Pulmonary artery endothelial cell (primary cell): ENCODE measurements at places on chromosomes 12 and 14. TPM values are rescaled to one million over a fixed set of nuclear protein-coding genes. Genes with fewer than 3 reads are reported as not detected.

Gene ZC2HC1C
- total RNA-seq, result 0.99 and 1.3 TPM in 2 replicates

Gene MGST1
- total RNA-seq, result 32.8 and 62.1 TPM in 2 replicates

Gene LMNTD1
- not detected in 2 replicates for total RNA-seq

Gene TRHDE
- not detected in 2 replicates for total RNA-seq

Gene KRT5
- total RNA-seq, result 0.66 and 2.0 TPM in 2 replicates

- no peak for DNase-seq
These were observed 2.3 kb upstream of the AGAP2 start for GRCh38 chr12:57740656-57741412.

GRCh38 chr12:6062757-6063735 is 61.4 kb downstream of the VWF start:
- DNase-seq, result no peak

GRCh38 chr14:82725213-82725612 is 1191.6 kb upstream of the SEL1L start:
- DNase-seq, result no peak

DNA sequence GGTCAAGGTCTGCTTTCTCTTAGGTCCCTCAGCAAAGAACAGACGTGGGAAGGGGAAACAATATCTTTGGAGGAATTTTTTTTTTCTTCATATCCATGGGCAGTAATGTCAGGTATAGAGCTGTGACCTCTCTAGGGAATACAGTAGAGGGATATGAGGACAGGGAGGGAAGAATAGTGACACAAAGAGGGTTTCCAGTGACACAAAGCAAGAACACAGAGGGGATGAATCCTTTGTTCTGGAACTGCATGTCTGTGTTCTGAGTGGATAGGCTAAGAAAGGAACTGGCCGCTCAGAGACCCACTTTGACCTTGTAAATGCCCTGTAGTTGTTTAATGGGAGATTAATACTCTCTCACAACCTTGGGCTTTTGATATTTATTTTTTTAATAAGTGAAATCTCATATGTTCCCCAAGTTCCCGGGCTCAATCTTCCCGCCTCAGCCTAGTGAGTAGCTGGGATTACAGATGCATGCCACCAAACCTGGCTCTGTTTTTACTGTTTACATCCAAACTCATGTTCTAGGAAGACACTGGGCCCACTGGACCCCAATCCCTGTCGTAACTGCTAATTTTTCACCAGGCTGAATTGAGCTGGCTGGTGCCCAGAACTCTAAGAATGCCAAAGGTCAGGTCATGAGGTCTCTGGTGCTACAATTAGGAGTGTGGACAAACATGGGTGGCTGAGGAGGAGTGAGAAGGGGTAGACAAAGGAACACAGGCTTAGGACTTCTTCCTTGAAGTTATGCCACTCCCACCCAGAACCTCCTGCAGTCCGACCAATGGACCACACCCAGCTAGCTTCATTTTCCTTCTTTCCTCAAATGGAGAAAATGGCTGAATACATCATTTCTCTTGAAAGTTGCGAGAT is 9.1 kb upstream of the PLEKHH1 start:
- DNase-seq, result no peak

- no peak for DNase-seq
These were observed 1.5 kb downstream of the LUM start for GRCh38 chr12:91109581-91110310.
